Fibroblast of skin of scalp (primary cell): ENCODE measurements at places on chromosomes 1 and 21.

DNA sequence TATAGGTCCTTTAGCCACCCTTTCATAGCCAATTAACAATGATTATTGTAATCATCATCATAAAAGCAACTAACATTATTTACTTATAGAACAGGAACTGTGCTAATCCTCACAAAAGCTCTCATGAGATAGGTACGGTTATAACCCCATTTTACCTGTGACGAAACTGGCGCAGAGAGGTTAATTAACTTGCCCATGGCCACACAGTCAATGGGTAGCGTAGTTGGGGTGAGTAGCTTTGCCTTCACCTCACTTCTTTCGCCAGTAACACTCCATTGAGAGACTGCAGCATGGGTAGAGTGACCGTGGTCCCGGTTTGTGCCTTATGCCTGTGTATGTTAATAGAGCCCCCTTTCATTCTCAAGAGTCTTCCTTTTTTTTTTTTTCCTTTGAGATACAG is 10.3 kb downstream of the NIPAL3 start:
- no peak for DNase-seq

DNA sequence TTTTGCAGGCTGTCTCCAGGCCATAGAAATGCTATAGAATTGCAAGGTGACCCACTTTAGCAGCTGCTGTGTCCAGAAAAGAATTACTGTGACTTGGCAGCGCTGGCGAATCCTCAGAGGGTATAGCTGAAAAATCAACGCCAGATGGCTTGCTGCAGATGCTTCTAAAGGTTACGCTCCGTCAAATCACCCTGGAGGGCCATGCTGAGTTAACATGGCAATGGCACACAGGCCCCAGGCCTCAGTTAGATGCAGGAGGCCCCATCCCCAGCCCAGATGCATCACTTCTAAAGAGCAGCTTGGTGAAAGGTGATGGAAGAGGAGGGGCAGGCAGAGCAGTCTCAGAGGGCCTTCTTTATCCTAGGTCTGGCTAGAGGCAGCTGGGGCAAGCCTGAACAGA is 18.0 kb downstream of the KIAA1614 start:
- no peak for DNase-seq

DNA sequence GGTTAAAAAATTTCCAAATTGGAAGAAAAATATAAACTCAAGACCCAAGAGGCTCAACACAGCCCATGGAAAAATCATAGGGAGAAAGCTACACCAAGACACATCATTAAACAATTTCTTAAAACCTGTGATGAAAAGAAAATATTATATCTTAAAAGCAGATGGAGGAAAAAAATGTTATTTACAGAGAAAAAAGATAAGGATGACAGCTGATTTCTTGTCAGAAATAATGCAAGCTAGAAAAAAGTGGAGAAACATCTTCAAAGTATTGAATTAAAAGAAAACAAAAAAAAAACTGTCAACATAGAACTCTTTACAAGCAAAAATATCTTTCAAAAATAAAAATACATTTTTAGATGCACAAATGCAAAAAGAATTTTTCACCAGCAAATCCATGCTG is 930.5 kb downstream of the ADGRL2 start:
- DNase-seq: no peak

GRCh38 chr1:232786845-232787455 is 18.3 kb upstream of the MAP10 start:
- no peak for DNase-seq
